ENCODE measurements at places on chromosomes 6 and 20.

- DNase-seq, result no peak
These were observed 2.8 kb downstream of the HECA start for GRCh38 chr6:139137706-139138105.

GRCh38 chr6:136235233-136235564, 14.9 kb downstream of the MTFR2 start:
- DNase-seq, result no peak

DNA sequence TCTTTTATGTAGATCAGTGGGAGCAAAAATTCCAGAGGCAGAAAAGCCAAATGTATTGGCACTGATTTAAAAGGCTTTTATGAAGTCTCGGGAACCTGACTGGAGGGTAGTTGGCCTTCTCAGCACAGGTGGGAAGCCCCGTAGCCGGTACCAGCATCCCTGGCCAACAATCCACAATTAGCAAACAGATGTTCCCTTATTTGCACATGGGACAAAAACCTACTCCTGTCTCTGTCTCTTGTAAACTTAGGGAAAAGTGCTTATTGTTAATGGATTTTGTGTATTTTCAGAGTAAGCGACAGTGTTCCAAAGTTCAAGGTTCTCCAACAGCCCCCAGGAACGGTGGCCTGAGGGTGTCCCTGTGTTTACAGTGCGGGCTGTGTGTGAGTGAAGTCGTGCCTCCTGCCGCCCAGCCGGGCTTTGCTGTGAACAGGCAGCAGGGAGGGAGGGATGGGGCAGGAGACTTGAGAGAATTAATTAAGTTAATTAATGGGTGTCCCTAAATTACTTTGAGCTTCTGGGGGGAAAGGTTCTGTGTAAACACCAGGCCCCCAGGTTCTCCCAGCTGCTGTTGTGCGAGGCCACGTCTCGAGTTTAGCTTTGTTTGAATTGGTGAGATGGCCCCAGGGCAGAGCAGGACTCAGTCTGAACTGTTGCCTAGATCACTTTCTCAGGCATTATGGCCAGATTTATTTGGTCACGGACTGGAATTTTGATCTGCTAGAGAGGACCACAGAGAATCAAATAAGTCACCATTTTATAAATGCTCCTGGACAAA, 3.9 kb downstream of the SYNJ2 start:
- no peak for DNase-seq

DNA sequence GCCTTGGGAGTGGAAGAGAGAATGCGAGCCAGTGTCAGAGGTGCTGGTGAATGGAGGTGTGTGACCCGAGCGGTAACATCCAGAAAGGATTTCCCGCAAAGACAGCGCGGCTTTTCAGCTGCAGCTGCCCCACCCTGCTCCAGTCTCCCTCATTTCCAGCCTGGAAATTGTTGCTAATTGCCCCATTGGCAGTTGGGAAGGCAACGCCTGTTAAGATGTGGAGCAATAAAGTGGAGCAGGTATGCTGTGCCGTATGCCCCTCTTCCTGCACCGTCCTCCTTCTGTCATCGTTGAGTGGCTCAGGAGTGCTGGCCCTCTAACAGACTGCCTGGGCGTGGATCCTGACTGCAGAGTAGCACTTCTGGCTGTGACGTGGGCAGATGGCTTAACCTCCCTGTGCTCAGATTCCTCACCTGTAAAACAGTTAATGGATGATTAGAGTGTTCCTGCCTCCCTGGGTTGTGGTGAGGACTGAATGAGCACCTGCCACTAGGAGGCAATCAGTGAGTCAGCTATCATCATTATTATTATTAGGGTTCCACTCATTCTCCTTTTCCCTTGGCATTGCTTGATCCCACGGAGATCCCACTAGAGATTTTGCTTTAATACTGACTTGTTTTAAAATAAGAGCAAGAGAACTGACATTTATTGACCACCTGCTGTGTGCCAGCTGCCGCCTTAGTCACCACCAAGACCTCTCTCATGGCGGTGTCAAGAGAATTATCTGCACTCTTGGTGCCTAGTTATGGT, 11.7 kb downstream of the ARFGEF2 start:
- no peak for DNase-seq

- no peak for DNase-seq
These were observed 234.9 kb upstream of the PLN start for GRCh38 chr6:118313208-118313607.

DNA sequence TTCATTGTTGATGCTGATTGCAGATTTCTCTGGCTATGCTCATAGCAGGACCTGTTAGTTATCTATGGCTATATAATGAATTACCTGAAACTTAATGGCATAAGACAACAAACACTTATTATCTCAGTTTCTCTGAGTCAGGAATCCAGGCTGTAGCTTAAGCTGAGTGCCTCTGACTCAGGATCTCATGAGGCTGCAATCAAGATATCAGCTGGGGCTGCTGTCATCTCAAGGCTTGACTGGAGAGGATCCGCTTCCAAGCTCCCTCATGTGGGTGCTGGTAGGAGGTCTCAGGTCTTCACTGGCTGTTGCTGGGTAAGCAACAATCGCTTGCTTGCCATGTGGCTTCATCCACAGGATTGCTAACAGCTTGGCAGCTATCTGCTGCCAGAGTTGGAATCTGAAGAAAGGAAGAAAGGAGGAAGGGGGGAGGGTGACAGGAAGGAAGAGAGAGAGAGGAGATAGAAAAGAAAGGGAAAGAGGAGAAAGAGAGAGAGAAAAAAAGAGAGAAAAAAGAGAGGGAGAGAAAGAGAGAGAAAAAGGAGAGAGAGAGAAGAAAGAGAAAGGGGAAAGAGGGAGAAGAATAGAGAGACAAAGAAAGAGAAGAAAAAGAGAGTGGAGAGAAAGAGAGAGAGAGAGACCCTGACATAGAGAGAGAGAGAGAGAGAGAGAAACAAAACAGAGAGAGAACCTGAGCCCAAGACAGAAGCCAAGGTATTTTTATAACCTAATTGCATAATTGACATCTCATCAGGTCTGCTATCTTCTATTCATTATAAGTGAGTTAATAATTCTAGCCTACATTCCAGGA, 579.0 kb upstream of the BTBD3 start:
- DNase-seq, result no peak
